ENCODE measurements at places on chromosomes 6 and 20.

DNA sequence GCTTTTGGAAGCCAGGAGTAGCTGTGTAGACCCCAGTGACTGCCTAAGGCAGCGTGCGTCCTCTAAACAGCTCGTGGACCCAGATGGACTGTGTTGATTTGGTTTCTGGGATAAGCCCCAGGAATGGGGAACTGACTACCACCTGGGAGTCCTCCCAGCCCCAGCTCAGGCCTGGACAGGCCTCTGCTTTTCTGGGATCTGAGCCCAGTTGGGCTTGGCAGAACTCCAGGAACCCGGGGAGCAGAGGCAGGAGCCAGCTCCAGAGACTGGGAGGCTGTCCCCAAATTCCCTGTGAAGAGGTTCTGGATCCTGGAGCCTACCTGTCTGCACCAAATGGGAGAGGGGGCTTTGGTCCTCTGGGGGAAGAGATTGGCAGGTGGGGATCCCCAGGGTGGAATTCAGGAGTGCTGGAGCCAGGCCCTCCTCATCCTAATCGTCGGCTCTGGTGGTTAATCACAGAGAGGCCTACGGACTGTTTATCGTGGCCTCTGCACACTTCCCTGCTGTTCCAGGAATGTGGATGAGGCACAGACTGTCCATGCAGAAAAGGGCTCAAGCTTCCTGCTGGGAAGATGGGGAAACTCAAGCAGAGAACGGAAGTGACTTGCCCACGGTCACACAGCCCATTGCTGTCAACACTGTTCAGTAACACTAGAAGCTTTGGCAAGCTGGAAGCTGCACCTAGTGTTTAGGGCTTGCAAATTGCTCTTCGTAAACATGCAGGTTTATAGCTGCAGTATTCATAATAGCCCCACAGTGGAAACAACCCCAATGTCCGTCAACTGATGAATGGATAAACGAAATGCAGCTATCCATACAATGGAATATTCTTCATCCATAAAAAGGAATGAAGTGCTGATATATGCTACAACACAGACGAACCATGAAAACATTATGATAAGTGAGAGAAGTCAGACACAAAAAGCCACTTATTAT lies 100.6 kb downstream of the KCNB1 start:
- DNase-seq = peak; percentile 69

- DNase-seq = no peak
Observed at GRCh38 chr6:7188492-7188891, 80.7 kb downstream of the RREB1 start.

- no peak for DNase-seq
Observed at GRCh38 chr6:46606338-46606737, 46.3 kb downstream of the CYP39A1 start.

DNA sequence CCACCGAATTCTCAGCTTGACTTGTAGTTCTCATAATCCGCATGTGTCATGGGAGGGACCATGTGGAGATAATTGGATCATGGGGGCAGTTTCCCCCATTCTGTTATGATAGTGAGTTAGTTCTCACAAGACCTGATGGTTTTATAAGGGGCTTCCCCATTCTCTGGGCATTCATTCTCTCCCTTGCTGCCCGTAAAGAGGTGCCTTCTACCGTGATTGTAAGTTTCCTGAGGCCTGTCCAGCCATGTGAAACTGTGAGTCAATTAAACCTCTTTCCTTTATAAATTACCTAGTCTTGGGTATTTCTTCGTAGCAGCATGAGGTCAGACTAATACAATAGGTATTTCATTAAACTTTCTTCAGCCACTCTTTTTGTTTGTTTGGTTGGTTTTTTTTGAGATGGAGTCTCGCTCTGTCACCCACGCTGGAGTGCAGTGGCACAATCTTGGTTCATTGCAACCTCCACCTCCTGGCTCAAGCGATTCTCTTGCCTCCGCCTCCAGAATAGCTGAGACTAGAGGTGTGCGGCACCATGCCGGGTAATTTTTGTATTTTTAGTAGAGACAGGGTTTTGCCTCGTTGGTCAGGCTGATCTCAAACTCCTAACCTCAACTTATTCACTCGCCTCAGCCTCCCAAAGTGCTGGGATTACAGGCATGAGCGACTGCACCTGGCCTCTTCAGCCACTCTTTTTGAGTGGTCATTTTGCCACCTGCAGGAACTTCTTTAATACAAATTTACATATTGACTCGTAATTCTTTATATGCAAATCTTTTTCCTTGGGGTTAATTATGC lies 36.3 kb downstream of the GSTA2 start:
- peak; percentile 48 for DNase-seq

DNA sequence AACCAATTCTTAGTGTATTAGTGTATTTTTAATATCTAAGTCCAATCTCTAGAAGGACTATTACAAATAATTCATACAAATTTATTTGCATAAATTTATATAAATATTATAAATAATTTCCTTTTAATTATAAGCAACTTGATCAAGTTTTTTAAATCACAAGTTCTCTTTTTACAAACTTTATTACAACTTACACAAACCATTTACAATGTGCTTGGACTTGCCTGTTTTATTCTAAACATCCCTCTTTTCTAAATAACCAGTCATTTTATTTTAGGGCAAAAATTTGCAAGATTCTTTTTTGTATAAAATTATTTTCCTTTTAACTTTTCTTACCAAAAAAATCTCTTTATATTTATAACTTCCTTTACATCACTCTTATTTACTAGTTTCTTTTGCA lies 83.5 kb upstream of the SYNCRIP start:
- DNase-seq = peak; percentile 19

DNA sequence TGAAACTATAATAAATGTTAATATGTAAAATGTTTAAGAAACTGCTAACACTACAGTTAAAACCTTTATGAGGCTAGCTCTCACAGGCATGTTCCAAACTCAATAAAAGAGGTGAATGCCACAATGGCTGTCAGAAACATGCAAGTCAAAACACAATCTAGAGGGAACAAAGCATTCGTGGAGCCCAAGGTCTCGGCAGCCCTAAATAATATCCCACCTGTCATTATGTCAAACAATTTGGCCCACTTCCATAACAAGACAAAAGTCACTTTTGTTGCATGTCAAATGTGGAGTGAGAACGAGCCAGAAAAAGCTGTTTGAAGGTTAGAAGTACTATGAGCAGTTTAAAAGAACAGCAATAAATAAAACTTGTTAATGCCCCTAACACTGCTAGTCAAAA lies 181.9 kb downstream of the GMDS start:
- DNase-seq = no peak

GRCh38 chr6:11460001-11460668 lies 77.4 kb upstream of the TMEM170B start:
- DNase-seq = peak; percentile 78

DNA sequence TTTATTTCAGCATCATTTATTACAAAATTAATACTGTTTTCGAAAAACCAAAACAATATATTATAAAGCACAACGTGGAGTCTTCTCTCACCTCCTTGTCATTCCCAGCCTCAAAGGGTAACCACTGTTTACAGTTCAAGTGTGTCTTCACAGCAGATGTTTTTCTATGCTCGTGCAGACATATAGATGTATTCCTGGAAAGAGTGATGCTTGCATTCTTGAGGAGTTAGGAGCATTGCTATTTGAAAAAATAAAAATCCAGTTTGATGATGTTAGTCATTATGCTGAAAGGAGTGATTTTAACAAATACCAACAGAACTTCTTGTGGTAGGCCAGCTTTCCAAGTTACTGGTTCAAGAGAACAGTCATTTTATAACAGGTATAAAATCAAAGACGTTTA lies 234.9 kb downstream of the BCKDHB start:
- no peak for DNase-seq

DNA sequence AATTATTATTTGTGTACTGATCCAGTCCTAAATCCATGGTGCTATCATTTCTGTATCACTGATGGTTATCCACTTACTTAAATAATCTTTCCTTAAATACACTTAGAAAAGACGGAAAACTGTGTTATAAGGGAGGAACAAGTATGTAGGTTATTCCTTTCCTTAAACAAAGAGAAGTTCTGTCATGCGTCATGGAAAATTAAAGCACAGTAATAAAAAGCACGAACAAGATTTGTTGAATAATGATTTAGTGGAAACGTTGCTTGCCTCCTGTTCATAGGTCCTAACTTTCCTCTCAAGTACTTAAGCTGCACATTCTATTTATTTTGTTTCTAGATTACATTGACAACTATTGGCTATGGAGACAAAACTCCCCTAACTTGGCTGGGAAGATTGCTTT lies 120.4 kb downstream of the KHDC1L start:
- DNase-seq = no peak

GRCh38 chr6:27889628-27890444 lies 22.4 kb downstream of the OR2B2 start:
- peak; percentile 33 for DNase-seq

DNA sequence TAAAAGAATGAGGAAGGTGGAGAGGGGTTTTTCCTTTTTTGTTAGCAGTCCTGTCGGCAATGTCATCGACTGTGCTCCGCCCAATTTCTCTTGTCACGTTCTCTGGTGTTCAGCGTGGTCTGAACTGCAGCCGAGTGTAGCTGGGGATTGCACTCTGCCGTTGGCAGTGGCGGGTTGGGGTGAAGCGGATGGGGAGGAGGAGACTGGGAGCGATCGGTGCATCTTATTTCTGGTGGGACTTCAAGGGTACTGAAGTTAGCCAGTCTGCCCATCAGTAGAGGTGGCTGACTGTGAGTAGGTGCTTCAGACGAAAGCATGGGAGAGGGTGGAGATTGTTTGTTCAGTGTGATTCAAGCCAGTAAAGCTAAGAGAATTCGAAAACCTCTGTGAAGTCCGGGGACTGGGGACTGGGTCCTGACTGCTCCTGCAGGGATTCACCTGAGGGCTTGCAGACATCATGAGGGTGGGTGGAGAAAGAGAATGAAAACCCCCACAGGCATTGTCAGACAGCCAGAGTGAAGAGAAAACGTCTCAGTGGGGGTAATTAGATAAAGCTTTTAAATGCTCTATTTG lies 5.1 kb downstream of the RREB1 start:
- no peak for DNase-seq

DNA sequence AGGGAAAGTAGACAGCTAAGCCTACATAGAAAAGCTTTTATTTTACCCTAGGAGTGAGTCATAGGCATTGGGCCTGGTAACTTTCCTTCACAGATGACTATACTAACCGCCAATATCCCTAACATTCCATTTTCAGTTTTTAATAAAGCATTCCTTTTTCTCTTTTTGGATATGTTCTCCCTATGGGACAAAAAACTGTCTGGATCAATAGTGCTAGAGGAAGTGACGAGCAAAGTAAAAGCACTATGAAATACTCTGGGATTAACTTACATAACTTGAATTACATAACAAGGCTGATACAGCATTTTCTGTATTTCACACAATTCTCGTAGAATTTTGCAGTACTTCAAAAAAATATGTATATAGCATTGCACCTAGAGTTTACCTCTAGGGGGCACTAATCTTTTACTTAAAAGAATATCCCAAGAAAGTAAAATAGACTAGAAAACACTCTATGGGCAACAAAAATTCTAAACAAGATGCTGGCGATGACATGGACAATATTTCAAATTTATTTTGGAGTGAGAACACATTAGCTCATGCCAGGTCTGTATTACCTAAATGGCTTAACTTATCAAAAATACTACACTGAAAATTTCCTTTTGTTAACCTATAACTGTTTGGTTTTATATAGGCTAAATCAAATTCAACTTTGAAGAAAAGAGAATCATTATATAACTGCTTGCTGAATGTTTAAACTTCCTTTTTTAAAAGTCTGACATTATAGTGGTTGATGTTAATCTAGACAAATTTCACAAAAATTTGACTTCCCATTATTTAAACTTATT lies 66.3 kb upstream of the DST start:
- peak; percentile 83 for DNase-seq

GRCh38 chr20:4406627-4407026 lies 315.1 kb upstream of the PRND start:
- DNase-seq = peak; percentile 95

GRCh38 chr20:23230766-23231385 lies 119.7 kb upstream of the NXT1 start:
- DNase-seq = no peak

- DNase-seq = no peak
Observed at GRCh38 chr20:47501116-47501481, 588 bp upstream of the NCOA3 start.

DNA sequence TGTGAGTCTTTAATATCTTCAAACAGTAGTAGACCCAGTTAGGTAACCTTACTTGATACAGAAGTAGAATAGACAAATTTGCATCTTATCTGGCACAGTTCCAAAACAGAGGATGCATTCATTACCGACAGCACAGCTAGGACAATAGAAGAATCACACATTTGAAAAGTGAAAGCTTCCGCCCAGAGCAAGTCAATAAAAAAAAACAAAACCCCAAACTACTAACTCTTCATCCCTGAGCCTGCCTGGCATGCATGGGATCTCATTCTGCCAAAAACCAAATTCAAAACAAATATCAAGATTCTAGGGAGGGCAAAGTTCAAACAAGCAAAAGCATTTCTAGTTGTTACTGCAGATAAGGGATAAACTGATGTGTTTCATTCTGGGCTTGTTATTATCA lies 235.4 kb downstream of the BTBD9 start:
- peak; percentile 9 for DNase-seq

DNA sequence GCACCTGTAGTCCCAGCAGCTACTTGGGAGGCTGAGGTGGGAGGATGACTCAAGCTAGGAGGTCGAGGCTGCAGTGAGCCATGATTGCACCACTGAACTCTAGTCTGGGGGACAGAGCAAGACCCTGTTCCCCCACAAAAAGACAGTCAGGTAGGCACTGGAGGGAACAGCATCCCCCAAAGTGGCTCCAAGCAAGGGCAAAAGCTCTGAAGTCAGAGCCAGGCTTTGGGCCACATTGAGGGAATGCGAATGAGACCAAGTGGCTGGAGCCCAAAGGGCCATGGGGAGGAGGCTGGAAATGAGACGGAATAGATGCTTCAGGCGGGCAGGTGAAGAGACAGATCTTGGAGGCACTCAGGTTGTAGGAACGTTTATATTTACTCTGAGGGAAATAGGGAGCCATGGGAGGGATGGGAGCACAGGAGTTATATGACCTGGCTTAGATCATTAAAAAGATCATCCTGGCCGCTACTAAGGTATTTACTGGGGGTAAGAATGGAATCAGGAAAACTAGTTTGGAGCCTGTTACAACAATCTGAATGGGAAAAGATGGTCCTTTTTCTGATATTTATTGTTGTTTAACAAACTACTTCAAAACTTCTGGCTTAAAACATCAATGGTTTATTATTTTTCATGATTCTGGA lies 229.6 kb upstream of the ZNF217 start:
- no peak for DNase-seq
